ENCODE measurements at places on chromosomes 6 and 20.

- no peak for DNase-seq
Observed at GRCh38 chr6:17486680-17487079, 93.3 kb downstream of the CAP2 start.

GRCh38 chr6:119821380-119821779 is 471.8 kb upstream of the MAN1A1 start:
- no peak for DNase-seq

DNA sequence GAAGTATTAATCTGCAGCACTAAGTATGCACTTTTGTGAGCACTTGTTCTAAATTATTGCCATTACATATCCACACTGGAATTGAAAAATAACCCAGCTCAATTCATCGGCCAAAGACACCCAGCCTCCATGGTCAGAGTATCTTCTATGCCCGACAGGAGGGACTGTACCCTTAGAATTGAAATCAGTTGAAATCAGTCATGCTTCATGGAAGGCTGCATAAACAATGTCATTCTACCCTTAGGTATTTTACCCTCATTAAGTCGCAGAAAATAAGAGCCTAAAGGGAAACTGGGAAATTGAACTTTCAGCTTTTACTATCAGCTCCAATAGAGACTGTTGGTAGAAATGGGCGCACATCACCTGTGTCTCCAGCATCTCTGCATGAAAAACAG is 2.9 kb upstream of the RAMACL start:
- DNase-seq = no peak

GRCh38 chr6:12806796-12807195 is 90.2 kb downstream of the PHACTR1 start:
- no peak for DNase-seq

DNA sequence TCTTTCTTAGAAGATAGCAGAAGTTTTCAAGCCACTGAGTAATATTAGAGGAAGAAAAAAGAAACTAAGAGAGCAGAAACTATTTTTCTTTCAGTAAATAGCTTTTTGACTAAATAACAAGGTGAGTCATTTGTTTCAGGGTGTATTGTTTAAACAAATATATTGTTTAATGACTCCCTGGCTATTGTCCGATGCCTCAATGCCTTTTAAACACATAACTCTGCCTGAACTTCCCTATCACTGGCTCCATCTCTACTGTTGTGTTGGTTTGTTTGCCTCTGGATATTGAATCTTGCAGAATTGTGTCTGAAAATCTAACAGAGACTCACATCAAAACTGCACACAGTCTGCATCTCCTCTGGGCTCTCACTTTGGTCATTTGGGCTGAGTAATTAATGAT is 19.6 kb upstream of the CLIC5 start:
- no peak for DNase-seq

DNA sequence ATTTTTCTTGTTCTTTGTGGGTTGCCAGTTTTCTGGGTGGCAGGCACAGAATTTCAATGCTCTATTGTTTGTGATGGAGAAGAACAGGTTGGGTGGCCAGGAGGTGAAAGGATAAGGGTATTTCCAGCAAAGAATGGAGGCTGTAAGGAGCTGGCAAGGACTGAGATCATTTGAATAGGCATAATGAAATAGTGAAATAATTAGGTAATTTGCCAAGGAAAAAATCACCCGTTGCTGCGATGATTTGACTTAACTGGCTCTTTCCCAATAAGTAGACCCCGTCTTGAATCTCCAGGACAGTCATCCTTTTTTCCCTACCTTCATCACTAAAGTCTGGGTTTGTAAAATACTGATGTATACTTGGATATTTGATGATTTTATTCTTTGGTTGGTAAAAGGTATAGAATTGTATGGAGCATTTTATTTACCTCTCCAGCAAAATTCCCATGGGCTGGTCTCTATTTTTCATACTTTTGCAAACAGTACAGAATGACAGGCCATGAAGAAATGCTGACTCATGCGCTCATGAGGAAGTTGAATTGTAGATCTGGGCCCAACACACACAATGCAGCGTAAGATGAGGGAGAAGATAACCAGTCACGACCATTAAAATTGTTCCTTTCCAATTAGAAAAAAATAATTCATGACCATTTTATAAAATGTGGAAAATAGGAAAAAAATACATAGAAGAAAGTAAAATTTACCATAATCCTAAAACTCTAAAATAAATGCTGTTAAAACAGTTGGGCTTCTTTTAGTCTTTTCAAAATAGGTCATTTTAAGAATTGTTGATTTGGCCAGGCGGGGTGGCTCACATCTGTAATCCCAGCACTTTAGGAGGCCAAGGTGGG is 2.4 kb upstream of the GCNT2 start:
- DNase-seq = no peak

DNA sequence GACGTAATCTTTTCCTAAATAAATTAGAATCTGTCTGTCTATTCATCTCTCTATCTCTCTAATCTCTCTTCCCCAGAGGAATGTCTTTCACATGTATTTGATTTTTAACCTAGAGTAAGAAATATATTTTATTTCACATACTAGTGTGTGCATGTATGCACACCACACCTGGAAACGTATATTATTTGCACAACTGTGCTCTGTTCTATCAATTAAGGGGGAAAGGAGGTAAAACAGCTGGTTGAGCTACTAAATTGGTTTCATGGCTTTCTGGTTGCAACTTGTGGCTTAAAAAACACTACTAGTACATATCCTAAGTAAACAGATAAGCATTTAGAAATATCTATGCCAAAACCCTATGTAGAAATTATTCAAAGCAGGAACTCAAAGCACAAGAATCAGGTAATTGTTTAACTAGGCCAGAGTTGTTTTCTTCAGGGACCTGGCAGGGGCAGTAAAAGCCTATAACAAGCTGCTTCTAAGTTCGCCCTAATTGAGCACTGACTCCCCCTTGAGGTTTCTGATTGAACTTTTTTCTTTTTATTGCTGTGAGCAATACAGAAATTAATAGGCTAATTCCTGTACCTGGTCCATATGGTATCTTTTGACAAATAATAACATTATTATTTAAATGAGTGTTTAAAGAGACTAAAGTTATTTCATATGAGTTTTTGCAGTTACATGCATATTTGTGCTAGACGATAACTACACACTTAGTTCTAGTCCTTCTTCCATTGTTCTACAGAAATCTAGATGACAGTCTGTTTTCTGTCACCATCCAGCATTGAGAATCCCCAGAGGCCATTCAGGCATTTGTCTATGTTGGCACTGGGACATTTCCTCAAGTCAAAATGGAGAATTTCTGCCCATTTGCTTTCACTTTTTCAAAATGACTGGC is 88.6 kb downstream of the MCHR2 start:
- DNase-seq = no peak

- DNase-seq = no peak
Observed at GRCh38 chr6:88179692-88180091, 13.5 kb upstream of the CNR1 start.

GRCh38 chr20:44750081-44750805 is 4.6 kb downstream of the KCNK15 start:
- DNase-seq = no peak

- no peak for DNase-seq
Observed at GRCh38 chr6:24825130-24825630, 26.5 kb upstream of the ARMH2 start.

- no peak for DNase-seq
Observed at GRCh38 chr6:113077794-113078193, 730.7 kb downstream of the RFPL4B start.

All from activated CD4-positive, alpha-beta T cell treated with anti-CD3 and anti-CD28 coated beads, Interleukin-2, amount 50 U/mL, for 4 hours (primary cell).